ENCODE measurements at places on chromosomes 3 and 15.

DNA sequence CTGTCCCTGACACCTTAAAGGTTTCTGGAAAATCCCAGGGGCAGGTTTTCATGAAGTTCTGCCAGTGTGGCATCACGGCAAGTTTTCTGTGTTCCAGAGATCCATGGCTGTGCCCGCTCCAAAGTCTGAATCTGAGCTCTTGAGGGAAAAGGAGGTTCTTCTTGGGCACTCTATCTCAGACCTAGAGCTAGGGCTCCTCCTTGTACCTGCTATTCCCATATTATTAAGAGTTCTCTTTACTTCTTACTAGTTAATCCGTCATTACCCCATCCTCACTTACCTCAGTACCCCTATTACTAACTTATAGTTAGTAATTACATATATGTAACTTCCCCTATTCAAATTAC is 5.9 kb upstream of the TRA2B start:
- no peak for DNase-seq

- no peak for DNase-seq
Observed at GRCh38 chr15:92810418-92811138, 89.5 kb upstream of the CHD2 start.

- no peak for DNase-seq
Observed at GRCh38 chr15:66935688-66936087, 129.7 kb upstream of the SMAD3 start.

DNA sequence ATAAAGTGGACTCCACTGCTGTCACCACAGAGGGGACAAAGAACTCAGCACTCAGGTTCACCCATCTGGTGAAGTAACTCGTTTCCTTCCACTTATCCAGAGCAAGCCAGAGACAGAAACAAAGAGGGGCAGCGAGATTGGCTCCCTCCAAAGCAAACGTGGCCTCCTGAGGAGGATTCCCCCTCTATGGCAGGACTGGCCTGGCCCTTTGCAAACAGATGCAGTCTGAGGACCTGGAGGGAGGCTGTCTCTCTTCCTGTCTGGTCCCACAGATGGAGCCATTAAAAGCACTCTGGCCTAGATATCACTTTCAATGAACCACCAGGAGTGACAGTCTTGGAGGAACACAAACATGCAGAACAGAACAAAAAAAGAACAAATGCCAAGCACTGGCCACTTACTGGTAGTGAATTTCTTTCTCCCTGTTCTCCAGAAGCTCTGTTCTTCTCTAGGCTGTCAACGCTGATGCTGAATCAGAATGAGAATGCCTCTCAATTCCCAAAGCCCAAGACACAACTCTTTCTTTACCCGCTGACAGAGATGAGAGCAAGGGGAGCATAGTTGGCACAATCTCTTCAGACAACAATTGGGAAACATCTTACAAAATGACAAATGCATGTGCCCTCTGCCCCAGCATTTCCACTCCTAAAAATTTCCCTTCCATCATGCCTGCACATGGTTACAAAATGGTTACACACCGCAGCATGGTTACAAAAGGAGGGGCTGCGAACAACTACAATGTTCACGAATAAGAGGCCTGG is 14.3 kb downstream of the KLHL25 start:
- no peak for DNase-seq

DNA sequence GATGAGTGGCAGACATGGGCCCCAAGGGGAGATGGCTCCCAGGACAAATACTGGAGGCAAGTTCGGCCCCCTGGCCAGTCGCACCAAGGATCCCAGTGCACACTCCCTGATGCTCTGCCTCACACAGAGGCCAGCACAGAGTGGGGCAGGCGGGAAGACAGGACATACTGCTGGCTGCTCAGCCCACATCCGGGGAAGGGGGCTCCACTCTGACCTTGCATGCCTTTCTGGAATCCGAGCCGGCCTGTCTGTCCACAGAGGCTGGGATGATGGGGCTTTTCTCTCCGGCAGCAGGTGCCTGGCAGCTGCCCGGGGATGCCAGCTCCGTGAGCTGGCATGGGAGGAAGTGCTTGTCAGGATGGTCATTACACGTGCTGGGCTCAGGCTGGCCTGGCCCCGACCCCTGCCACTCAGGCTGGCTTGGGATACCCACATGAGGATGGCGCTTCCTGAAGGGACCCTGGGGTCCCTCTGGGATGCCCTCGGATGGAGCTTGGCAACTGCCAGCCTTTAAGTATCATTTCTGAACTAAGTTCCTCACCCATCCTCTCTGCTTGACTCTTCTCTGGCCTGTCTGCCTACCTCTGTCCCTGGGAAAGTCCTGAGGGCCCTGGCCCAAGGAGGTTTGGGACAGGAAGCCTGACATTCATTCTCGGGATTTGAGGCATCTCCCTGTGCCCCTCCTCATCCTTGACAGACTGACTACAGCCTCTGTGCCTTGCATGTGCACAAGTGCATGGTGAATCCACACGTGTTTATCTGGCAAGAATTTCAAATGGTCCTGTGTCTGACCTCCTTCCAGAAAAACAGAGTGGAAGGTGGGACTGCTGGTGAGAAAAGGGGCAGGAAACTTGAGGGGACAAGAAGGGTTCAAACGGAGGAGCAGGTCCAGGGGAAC is 46.5 kb downstream of the EXOG start:
- DNase-seq: no peak

DNA sequence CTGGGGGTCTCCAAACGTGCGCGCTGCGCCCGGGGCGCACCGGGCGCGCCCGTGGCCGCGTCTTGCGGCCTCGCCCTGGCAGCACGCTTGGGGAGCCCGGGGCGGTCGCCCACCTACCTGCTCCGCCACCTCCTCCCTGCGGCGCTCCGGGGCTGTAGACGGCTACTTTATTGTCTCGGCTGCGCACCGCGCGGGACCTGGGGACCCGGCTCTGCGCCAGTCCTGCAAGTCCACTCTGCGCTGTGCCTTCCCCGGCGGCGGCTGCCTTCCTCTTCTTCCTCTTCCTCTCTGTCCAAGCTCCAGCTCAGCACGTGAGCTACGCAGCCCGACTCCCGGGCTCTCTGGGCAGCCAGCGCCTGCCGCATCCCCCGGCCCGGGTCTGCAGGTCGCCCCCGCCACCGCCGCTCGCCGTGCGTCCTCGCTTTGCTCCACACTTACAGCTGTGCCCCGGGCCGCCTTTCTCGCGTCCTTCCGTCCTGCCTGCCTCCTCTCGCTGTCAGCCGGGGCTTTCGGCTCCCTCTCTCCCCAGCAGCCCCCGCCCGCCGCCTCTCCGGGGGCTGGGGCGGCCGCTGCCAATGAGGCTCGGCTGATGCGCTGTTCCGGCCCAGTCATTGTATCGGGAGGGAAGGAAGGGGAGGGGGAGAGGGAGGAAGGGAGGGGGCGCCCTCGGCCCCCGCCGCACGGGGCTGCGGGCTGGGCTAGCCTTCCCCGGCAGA is 156.4 kb upstream of the FRMD4B start:
- DNase-seq: no peak
